ENCODE measurements at places on chromosomes 6 and 20.

DNA sequence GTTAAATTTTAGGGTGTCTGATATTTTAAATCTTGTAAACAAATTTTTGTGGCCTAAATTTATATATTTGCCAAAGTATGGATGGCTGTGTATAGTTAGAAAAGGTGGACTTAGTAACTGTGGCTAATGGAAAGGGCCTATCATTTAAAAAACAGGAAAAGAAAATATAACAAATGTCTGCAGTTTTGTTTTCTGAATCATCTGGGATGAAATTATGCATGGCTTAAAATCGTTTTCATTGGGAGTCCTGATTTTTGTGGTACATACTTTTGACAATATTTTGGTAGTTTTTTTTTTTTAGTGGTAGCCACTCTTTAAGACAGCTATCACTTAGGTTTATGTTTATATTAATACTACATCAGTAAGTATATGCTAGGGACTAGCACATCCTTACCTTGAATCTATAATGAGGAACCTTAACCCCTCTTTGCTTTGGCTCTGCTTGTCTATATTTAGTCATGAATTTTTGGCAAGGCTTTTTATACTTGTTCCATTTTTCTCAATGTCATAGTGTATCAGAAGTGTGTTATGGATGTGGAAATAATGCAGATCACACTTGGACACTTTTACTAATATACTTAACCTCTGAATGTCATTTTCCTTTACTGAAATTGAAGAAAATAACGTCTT lies 5.6 kb downstream of the ARID1B start:
- DNase-seq = no peak

- no peak for DNase-seq
Measured at GRCh38 chr20:15487030-15487429, 1086.2 kb downstream of the KIF16B start.

DNA sequence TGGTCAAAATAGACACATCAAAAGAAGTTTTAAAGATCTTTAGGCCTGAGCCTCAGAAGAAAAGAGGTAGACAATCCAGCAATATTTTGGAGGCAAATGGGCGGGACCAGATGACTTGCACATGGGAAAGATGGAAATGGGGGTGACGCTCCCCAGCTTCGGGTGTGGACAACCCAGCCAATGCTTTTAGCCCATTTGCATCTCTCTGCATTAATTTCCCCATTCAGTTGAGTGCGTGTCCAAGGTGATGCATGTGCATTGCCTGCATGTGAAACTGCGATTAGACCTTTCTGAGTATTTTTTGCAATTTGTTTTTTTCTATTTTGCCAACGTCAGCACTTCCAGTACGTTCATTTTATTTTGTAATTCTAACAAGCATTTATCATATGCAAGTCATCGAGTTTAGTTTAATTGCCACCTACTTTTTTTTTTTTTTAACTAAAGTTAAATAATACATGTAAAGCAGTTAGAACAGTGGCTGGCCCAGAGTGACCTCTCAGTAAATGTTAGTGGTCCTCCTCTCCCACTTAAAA lies 24.2 kb downstream of the PDRG1 start:
- no peak for DNase-seq

DNA sequence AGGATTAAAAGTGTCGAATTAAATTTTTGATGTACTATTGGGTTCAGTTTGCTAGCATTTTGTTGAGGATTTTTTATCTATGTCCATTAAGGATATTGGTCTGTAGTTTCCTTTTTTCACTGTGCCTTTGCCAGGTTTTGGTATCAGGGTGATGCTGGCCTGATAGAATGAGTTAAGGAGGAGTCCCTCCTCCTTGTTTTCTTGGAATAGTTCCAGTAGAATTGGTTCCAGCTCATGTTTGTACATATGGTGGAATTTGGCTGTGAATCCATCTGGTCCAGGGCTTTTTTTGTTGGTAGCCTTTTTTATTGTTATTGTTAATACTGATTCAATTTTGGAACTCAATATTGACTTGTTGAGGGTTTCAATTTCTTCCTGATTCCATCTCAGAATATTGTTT lies 141.8 kb downstream of the SIM1 start:
- no peak for DNase-seq

GRCh38 chr20:51409192-51409880 lies 133.2 kb downstream of the NFATC2 start:
- DNase-seq = no peak

DNA sequence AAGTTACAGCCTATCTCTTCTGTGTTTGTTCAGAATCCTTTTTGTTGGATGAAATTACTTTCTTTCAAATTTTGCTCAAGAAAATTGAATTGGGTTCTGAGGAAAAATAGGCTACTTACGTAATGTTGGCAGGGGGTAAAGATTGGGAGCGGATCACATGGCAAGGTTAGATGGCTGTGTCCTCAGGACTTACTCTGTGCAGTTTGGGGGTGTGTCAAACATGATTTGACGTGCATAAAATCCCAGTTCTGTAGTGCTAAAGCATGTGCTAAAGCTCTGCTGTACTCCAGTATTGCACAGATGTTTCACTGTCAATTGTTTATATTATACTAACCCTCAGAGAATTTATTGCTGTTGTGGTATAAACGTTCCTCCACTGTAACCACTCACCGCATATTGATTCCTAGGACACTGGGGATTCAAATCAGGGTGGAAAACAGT lies 2.6 kb downstream of the NT5E start:
- DNase-seq = no peak

DNA sequence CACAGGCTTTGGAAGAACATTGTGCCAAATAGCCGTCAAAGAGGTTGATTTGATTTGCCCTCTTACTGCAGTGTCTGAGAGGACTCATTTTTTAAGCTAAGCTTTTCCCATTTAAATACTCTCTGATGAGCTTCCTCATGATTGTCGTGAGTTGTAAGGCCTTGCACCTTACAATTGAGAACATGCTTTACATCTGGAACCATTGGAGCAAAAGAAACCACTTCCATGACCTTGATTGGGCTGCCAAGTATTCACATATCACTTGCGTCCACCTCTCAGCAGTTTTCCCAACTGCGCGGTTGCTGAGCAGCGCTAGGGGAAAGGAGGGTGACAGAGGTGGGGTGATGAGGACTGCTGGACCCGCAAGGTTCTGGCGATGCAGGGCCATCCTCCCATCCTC lies 12.3 kb upstream of the LBP start:
- no peak for DNase-seq

- no peak for DNase-seq
Measured at GRCh38 chr6:97160280-97160679, 122.7 kb downstream of the MMS22L start.

- DNase-seq = no peak
Measured at GRCh38 chr6:154441995-154442310, 68.5 kb downstream of the CNKSR3 start.

DNA sequence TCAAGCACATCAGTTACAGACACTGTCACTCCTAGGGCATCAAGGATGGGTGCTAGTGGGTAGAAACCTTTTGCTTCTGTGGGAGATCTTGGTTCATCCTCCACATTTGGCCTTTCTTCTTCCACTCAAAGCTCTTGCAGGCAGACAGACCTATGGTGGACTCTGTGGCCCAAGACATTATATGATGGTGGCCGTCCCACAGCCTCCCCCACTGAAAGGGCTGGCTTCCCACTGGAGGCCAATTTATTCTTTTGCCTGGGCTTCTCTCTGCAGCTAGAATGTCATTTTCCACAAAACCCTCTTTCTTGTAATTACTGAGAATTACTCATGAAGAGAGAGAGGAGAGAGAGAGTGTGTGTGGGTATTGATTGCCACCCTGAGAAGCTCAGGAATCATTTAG lies 43.8 kb downstream of the CD40 start:
- DNase-seq = no peak

DNA sequence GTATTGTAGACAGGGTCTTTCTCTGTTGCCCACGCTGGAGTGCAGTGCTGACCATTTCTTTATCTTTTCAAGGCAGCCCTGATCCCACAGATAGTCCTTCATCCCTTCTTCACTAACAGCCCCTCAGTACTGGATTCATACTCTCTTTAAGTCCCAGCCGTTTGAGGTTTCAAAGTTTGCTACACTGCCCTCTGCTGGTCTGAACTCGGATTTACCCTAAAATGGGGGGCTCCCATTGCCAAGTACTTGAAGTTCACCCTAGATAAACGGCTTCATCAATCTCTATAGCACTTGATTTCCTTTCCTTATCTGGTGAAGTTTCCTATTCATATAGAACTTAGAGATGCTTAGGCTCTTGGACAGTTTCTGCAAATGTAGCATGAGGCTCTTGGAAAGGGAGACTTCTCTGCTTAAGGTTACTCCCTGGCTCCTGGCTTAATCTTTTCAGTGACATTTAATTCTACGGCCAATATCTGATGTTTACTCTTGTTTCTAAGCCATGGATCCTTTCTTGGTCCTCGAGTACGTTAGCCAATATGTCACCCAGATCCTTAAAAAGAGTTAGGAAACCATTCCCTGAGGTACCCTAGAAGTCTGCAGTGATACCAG lies 21.4 kb upstream of the PREP start:
- DNase-seq = peak; percentile 72

DNA sequence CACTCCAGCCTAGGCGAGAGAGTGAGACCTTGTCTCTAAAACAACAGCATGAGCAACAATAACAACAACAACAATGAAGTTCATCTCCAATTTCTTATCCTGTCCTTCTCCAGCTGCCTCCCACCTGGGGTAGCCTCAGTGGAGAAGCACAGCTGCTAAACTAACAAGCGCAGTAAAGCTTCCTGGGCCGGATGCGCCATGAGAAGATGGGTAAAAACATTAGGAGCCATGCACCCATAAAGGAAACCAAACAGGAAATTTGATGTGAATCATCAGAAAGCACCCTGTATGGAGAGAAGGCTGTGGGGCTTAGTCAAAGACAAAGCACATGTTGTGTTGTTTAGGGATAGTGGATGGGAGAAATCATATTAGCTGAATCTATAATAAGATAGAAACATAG lies 61.1 kb upstream of the CCN6 start:
- DNase-seq = peak; percentile 75

GRCh38 chr20:63371291-63371865 lies 10.2 kb upstream of the CHRNA4 start:
- no peak for DNase-seq

GRCh38 chr20:40648210-40649072 lies 40.6 kb downstream of the MAFB start:
- no peak for DNase-seq

- no peak for DNase-seq
Measured at GRCh38 chr20:41978246-41978790, 360.1 kb upstream of the CHD6 start.

- DNase-seq = no peak
Measured at GRCh38 chr6:83511901-83512681, at the start of gene PRSS35. TSS of gene PRSS35 (plus strand) at chr6:83512534. CDS start at chr6:83523442, 10,908 bp downstream.

- DNase-seq = peak; percentile 77
Measured at GRCh38 chr20:25859649-25860530, 163.2 kb upstream of the ZNF337 start.

GRCh38 chr6:27838058-27838944 lies 73.9 kb downstream of the OR2B2 start:
- DNase-seq = peak; percentile 95

DNA sequence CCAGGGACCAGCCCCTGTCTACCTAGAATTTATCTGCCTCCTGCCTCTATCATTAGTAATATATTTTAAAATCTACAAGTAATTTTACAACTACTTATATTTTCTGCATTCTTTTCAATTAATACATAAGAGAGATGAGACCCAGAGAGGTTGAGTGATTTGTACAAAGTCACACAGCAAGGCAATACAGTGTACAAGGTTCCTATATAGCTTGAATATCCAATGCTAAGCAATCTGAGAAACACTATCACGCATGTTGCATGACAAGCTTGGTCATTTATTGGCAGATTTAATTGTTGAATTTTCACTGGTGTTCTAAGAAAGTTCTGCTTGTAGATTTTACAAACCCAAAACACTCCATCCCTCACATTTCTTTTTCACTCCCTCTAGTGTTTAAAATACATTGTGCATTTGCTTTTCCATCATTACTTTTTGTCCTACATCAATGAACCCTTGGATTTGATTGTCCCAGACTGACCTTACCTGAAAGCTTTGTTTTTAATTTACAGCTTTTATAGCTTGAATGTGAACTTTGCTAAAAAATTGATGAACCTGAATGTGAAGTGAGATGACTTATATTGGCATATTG lies 520.9 kb upstream of the CITED2 start:
- no peak for DNase-seq

GRCh38 chr20:5751856-5752255 lies 1.7 kb downstream of the SHLD1 start:
- no peak for DNase-seq

DNA sequence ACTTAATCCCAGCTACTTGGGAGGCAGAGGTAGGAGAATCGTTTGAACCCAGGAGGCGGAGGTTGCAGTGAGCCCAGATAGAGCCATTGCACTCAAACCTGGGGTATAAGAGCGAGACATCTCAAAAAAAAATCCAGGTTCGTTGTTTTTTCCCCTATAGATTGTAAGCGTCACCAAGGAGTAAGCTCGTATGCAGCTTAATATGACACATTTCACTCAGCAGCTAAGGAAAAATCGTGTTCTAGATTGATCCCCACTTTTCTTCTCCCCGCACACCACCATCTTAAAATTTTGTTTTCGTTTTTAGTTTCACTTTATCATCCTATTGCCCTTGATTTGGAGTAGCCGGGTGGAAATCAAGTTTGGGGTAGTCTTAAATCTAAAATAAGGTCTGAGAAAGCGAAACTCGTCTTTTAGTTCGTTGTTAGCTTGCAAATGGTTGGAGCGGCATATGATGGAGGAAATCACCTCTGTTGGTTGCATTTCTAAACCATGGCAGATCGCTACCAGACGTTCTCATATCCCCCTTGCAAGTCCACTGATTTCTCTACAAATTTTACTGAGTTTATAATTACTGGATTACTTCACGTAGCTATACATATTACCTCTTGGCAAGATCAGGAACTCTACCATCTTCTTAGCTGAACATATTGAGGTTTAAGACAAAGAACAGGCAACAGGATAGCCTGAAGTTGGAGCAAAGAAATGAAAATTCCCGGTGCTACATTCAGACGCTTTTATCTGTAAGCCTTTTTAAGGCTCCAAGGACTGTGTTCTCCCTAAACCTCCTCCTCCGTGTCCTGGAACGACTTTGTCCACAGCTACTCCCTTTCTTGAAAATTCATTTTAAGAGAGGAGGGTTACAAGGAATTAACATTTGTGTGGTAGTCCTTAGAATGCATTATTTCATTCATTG lies 91.1 kb upstream of the BTN3A2 start:
- DNase-seq = peak; percentile 64

- no peak for DNase-seq
Measured at GRCh38 chr6:104301951-104302350, 557.8 kb downstream of the HACE1 start.

- DNase-seq = no peak
Measured at GRCh38 chr6:36334832-36335459, 1.7 kb downstream of the BNIP5 start.

- no peak for DNase-seq
Measured at GRCh38 chr20:57374931-57375651, 16.1 kb upstream of the RBM38 start.

Measured in CD4-positive, alpha-beta T cell treated with Interleukin-15 for 4 hours (primary cell).